ENCODE measurements at places on chromosomes 1 and 21.

DNA sequence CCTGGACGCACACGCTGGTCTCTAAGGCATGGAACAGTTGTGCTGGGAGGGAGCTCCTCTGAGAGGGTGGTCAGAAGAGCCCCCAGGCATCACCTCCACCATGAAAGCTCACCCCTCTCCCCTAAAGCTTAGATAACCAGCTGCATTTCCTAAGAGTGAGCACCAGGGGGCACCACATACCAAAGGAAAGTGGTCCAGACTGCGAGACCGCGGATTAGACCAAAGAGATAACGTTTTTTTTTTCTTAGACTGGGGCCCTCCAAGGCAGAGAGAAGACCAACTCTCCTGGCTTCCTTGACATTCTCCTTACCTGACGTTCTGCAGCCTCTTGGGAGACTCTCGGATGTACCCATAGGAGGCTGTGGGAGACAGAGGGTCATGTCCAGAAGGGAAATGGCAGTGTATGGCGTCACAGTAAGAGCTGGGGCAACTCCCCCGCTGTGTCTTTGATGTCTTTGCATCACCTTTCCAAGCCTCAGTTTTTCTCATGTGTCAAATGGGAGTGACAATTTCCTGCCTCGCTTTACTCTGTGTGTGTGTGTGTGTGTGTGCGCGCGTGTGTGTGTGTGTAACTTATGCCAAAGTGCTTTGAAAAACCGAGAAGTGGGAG lies 12.3 kb upstream of the IFNLR1 start:
- DNase-seq, result peak; percentile 56

GRCh38 chr1:147204080-147204479 lies 21.1 kb downstream of the FMO5 start:
- DNase-seq, result no peak

GRCh38 chr1:48493970-48494769 lies 22.2 kb upstream of the SPATA6 start:
- no peak for DNase-seq

GRCh38 chr1:206784471-206784903 lies 12.2 kb upstream of the IL10 start:
- DNase-seq, result peak; percentile 46

- no peak for DNase-seq
These were observed 1044.4 kb downstream of the ADGRL2 start for GRCh38 chr1:82844911-82845827.

GRCh38 chr21:26715878-26716506 lies 129.2 kb downstream of the ADAMTS1 start:
- no peak for DNase-seq

GRCh38 chr1:47424336-47424982 lies 8.4 kb downstream of the FOXE3 start:
- DNase-seq, result no peak

DNA sequence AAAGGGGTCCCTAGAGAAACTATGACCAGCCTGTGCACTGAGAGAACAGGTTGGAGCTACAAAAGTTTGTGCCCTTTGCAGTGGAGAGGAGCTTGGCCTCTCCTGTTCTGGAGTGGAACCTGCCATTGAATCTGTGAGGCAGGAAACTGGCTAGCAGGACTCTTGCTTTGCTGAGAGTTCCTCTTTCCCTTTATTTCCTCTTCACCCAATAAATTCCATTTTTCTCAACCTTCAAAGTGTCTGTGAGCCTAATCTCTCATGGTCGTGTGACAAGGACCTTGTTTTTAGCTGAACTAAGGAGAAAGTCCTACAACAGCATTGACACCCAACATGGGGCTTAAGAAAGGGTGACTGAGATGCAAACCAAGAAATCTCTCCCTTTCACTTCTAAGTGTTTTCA lies 42.7 kb upstream of the FASLG start:
- DNase-seq, result no peak

DNA sequence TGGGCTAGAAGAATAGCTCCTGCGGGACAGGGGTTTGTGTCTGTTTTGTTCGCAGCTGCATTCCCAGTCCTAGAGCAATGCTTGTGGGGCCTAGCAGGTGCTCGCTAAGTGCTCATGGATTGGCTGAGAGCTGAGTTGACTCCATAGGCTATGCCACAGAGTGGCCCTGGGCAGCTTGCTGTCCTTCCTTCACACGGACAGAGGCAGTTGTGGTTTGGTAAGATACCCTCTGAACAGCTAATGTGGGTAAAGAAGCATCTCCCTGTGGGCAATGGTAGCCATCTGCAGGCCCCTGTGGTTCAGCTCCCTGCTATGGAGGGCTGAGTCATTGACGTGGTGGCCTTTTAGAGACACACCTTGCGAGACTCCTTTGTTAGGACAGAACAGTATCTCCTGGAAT lies 23.5 kb upstream of the LBR start:
- DNase-seq, result no peak

DNA sequence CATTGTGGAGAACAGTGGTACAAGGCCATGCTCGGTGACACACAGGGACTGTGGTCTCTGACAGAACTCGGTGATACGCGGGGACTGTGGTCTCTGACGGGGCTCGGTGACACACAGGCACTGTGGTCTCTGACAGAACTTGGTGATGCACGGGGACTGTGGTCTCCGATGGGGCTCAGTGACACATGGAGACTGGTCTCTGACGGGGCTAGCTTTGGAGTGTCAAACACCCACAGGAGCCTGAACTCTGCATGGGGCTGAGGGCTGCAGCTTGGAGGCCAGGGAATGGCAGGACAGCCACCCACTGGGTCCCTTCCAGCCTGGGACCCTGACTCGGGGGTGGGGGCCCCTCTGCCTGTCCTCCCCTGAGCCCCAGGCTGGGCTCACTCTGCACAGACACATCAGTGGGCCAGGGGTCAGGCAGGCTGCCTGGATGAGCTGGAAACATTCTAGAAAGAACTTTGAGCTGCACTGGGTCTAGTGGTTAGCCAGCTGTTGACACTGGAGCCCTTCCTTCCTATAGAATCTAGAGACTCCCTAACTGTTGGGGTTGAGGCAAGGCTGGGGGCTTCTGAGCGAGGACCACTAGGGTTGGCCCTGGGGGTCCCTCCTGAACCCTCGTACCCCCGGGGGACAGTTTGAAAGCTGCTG lies 49.8 kb downstream of the DISP3 start:
- no peak for DNase-seq

- no peak for DNase-seq
These were observed 26.6 kb upstream of the GPR153 start for GRCh38 chr1:6287431-6287886.

DNA sequence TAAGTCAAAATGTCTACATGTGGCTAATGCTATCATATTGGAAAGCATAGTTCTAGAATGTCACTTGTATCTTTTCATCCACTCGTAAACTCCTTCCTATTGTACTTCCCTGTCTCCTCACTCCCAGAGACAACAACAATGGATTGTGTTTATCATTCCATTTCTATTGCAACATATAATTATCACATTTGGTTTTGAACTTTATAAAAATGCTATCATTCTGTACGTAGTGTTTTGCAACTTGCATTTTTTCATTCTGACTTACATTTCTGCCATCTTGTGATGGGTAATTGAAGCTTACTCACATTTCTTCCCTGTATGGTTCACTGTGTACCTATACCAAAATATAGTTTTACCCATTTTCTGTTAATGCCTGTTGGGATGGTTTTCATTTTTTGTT lies 14.5 kb upstream of the CSF3R start:
- no peak for DNase-seq

GRCh38 chr1:240562111-240562590 lies 49.8 kb downstream of the GREM2 start:
- no peak for DNase-seq

DNA sequence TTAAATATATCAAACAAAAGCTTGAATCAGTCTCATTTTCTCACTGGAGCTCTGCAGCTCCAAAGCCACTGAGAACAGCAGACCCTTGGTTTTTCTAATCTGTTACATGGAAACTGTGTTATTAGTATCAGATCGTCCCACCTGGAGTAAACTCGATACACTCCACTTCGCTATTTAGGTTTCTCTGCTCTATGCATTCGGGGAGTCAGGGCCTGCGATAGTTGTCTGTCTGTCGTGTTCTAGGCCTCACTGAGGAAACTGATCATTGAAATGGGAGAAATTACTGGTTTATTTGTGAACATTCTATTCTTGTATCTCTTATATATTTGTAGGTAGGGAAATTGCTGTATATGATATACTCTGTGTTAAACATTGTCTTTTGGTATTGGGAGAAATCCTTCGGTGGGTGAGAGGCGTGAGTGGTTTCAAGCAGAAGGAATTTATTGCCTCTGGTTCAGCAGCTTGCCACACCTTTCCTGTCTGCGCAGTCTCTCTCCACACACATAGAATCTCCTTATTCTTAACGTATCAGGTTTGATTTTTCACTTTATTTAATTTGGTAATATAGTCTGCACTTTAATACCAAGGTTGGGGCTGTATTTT lies 8.5 kb downstream of the PRDM2 start:
- no peak for DNase-seq

GRCh38 chr1:154479764-154480421 lies 22.1 kb upstream of the TDRD10 start:
- peak; percentile 33 for DNase-seq

DNA sequence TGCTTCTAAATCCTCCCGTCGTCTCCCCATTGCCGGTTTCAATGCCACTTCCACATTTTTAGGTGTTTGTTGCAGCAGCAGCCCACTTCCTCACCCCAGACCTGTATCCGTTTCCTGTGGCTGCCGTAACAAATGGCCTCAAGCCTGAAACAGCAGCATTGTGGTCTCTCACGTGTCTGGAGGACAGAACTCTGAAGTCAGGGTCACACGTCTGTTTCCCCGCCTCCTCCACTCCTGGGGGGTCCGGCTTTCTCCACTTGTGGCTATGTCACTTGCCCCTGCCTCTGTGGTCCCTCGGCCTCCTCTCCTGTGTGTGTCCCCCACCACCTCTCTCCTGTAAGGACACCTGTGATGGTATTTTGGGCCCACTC lies 21.8 kb downstream of the TRPM2 start:
- DNase-seq, result no peak

DNA sequence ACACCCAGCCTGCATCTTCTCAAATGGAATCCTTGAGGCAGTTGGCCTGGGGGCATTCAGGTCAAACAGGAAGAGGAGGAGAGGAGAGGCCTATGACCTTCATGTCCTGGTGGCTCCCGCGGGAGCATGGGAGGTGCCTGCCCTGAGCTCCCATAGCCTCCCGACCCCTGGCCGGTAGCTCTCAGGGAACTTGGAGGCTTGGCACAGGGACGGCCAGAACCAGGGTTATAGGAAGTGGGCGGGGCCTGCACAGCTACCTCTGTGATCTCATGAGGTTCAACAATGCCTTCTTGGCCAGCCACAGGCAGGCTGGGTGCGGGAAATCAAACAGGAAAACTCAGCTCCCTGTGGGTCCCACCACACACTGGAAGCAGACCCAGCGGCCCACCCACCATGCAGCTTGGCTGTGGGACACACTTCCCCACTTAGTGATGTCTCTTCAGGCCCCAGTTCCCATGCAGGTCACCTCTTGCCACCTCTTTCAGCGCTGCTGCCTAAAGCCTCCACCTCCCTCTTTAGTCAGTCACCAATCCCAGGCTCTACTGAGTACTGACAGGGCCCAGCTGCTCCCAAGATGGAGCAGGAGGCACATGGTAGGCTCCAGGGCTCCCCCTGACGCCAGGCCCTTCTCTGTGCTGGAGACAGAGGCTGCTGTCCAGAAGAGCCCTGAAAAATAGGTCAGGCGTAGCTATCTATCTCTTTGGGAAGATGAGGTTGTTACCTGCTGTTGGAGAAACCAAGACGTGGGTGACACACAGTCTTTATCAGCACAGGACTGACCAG lies at the start of gene SLFNL1:
Gene SLFNL1, minus strand, starts transcription at position 200 of the 783 bp plus-strand sequence. CDS start 1,065 bp downstream, outside the sequence.
- DNase-seq, result no peak
